ENCODE measurements at places on chromosomes 6 and 20.

- DNase-seq: no peak
Observed at GRCh38 chr6:12937971-12938370, 221.4 kb downstream of the PHACTR1 start.

GRCh38 chr6:136866872-136867416 lies 44.6 kb downstream of the PEX7 start:
- no peak for DNase-seq

DNA sequence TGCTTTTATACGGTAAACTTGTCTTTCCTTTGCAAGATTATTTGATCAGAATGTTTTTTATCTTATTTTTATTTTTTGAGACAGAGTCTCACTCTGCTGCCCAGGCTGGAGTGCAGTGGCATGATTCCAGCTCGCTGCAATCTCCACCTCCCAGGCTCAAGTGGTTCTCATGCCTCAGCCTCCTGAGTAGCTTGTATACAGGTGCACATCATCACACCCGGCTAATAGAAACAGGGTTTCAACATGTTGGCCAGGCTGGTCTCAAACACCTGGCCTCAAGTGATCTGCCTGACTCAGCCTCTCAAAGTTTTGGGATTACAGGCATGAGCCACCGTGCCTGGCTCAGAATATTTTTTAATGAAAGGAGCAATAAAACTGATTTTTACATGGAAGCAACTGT lies 8.9 kb upstream of the LPIN3 start:
- no peak for DNase-seq

DNA sequence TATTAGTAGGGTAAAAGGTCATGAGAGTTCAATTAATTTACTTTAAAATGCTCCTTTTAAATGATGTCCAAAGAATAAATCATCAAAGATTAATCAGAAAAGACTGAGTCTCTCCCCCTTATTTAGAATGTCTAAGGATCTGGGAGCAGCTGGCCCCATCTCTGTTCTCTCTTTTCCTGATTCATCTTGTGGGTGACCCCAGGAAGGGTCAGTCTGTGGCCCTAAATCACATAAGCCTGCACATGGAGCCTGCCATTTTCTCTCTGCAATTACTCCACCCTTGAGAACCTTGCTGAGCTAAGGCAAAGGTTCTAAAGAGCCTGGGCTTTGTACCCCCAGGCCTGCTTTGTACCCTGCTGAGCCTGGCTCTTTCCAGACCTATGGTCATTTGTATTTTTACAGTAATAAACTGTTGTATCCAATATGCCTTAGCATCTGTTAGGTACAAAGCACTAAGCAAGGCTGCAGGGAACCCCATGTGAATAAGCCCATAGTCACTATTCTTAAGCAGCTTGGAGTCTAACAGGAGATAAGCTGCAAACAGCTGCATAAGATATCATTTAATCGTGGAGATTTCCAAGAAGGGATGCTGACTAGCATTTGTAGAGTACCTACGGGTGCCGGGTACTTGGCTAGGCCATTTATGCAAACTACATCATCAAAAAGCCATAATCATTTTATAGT lies 431.0 kb upstream of the MARCKS start:
- no peak for DNase-seq

DNA sequence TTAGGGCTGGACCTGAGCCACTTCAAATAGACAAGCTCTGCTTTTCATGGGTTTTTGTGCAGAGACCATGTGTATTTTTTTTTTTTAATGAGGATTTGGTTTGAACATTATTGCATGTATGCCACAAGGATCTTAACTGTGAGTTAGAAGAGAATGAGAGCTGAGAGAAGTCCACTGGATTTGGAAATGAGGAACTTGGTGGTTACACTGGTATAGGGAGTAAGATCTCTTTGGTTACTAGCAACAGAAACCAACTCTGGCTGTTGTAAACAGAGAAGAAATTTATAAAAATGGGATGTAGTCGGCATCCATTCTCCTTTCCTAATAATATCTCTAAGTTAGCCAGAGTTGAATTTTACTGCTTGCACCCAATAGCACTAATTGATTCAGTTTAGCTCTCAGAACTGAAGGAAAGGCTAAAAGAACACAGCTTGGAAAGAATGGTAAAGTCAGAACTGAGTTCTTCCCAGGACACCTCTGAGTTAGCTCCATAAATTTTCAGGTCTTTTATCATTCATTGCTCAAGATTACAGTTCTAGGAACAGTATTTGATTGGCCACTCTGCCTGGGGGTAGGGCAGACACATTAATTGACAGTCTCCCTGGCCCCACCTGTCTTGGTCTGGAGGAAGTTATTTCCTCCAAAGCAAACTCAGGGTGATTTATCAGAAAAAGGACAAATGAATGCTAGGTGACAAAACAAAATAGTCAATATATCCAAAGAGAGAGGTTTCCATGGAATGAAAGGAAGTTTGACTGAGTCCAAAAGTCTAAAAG lies 3.9 kb upstream of the WFDC2 start:
- no peak for DNase-seq

DNA sequence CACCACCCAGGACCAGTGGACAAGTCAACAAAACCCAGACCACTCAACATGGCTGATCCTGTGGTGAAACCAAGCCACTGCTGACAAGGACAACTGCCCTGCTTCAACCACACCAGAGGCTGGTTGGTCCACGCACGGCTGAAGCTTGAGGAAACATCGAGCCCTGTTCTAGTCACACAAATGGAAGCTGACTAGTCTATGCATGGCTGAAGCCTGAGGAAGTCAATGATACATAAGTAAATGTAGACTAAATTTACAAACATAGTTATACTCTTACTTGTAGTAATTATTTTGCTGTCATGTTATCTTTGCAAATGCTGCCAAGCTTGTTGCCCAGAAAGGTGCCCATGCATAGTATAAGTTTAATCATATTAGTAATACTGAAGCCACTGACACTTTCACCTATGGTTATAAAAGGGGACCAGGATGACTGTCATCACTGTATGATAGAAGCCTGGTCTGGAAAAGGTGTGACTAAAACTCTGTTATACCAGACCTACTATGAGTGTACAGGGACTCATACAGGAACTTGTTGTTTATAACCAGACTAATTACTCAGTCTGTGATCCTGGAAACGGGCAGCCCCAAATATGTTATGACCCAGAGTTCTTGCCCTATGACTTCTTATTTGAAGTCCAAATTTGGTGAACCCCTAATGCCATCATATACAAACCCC lies 5.6 kb downstream of the IL22RA2 start:
- DNase-seq: no peak

GRCh38 chr6:163876391-163876790 lies 461.9 kb downstream of the QKI start:
- no peak for DNase-seq

DNA sequence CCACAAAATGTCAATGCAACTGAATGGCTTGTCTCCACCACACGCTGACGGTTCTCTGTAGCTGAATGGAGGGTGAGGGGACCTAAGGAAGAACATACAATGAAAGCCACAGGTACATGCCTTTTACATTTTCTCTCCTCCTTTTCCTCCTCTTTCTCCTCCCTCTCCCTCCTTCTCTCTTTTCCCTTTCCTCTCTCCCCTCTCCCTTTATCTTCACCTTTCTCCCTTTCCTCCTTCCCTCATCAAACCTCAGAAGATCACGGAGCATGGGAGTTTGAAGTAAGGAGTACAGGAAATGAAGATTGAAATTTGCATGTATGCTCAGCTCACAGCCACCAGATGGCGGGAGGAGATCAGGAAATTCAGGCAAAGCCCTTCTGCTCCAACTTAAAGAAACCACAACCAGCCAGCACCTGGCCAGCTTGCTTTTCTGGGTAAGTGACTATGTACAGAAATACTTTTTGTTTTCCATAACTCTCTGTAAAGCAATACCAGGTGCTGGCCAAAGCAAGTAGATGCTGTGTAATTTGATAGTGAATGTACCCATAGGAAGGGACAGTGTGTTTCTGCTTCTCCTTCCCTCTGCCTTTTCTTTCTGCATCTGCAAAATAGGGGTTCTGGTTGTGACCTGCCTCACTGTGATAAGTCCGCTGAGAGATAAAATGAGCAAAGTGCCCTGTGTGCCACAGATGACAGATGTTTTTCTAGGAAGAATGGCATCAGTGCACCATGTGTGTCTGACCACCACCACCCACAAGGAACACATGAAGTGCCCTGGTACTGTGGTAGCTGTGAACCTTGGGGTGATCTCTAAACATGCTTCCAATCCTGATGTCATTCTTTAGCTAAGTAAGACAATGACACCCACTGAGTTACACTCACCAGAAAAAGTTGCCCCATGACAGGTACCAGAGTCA lies 18.6 kb upstream of the FOXO3 start:
- peak; percentile 82 for DNase-seq

- no peak for DNase-seq
Observed at GRCh38 chr20:56827763-56828162, 198.7 kb downstream of the TFAP2C start.

Measured in NCI-H345 (cell line).